OCI-M1 (cell line): ENCODE measurements at places on chromosomes 16 and 17.

DNA sequence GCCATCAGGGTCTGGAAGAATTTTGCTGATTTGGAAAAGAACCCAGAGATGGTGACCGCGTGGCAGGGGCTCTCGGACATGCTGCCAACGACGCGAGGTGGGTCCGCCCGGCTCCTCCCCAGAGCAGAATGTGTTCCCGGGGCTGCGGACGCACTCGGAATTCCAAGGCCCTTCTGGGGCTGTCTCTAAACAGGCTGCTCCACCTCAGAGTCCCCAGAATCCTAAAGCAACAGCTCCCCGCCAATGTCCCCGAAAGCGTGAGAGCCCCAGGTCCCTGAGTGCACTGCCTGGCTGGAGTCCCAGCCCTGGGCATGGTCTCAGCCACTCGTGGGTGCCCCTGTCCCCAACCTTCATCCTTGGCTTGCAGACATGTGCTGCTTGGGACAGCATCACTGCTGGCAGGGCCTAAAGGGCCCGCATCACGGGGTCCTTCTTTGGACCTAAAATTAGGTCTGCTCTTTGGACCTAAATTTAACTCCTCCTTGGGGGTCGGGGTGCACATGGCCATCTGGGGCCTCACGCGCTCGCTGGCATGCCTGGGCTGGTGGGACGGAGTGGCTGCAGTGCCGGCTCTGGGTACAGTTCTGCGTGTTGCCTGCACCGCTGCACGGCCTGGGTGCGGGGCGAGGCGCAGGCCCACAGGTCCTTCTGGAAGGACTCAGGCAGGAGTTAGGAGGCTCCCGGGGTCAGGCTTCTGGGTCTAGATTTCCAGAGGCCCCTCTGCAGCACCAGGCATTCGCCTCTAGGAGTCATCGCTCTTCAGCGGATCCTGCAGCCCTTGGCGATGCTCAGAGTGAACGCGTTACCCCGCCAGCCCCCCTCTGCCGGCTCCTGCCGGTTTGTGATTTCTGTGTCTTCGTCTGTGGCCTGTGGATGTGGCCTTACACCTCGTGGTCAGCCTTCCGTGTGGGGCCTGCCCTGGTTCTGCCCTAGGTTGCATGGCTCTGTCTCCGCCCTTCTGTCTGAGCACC lies 41.9 kb upstream of the CHMP6 start:
- DNase-seq, result no peak

DNA sequence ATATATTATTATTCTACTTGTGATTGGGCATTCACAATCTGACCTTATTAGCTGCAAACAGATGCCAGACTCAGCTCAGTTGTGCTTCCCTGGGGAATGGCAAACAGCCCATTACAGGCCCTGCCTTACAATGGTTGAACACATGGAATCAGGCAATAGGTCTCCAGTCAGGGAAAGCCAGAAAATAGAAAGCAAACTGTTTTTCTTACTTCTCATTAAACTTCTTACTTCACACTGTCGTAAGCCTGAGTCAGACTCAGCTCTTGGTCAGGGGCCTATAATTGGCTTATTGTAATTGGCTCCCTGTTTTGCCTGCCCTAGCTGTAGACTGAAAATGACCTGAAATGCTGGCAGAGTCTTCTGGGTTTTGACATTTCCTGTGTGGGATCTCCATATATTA lies 77.0 kb upstream of the CA10 start:
- no peak for DNase-seq

GRCh38 chr17:51238255-51238887 lies 21.5 kb downstream of the MBTD1 start:
- DNase-seq, result no peak

DNA sequence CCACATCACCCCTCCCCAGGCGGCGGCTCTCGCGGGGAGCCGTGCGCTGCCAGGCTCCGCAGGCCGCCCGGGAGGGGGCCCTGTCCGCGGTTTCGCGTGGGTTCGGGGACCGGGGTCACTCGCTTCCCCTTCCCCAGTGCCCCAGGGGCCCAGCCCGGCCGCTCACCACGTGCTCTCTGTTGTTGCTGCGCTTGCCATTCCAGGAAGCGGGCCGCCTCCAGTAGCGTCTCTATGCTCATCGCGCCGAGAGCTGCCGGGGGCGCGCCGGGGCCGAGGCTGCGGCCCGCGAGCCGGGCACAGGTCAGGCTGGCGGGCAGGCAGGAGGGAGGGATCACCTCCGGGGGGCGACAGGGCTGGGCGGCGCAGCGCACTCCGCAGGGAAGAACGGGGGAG lies 390 bp downstream of the MNT start:
- peak; percentile 72 for DNase-seq

DNA sequence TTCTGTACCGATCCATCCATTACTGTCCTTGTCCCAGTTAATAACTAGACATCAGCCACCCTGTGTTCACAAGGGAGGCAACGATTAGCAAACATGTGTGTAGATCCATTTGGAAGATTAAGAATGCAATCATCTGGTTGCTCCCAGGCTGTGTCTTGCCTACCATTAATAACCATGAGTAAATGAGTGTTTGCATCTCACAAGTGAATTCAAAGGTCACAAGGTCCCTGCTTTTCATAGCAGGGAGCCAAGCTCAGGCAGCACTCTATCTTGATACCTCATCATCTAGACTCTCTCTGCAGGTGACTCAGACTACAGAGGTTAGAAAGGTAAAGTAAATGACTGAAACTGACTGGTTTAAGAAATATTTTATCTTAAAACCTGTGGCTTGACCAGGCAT lies 25.3 kb downstream of the VWA3A start:
- no peak for DNase-seq

GRCh38 chr17:21419299-21420239 lies 43.4 kb downstream of the KCNJ12 start:
- no peak for DNase-seq

GRCh38 chr17:44093231-44093900 lies 22.8 kb downstream of the G6PC3 start:
- no peak for DNase-seq

DNA sequence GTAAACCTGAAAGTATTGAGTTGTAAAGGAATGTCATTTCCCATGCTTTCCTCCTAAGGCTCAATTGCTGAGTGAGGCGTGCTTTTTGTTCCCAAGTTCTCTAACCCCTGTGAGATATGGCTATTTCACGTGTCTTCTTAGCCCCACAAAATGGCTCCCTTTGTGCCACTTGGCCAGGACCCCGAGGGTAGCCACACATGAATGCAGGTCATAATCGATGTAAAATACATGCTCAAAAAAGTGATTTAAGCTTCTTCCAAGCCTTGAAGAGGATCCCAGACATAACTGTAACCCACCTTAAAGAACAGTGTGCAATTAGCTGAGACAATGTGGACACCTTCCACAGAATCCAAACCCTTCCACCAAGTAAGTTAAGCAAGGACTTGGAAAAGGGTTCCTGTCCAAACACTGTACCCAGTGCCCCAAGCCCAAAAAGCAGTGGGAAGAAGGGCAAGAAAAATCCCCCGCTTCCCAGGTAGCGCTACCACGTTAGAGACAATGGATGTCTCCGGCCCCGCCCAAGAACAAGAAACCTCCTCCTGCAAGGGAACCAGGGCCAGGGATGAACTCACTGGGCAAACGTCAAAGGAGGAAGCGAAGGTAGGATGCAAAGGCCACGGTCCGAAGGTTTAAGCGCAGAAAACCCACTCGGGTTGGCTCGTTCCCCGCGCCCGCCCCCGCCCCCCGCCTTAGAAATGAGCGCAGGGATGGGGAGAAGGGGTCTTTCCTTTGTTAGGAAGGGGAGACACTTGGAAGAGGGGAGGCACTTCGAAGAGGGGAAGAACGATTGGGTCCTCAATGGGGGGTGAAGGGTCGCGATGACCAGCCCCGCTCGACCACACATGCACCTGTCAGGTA lies 1.2 kb downstream of the JPT1 start:
- peak; percentile 58 for DNase-seq

DNA sequence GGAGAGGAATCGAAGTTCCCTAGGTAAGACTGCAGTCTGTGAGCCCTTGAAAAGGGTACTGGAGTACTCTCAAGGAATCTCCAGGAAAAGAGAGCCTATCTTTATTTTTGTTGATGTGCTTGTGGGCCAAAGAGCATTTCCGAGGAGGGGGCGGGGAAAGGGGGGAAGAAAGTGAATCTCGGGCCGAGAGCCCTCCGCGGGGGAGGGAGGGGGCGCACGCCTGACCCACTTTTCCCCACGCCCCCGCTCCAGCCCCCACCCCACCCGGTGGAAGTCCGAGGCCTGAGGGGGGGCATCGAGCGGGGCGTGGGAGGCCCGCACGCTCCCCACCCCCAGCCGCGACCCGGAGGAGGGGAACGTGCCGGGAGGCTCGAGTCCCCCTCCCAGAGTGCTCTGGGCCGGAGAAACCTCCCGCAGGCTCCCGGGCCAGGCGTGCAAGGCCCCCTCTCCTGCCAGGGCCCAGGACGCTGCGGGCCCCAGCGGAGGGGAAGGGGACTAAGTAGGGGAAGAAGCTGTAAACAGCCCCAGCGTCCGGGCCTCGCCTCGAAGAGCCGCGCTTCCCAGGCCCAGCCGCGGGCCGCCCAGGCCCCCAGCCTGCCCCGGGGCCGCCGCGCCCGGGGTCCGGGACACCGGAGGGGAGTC lies 444 bp downstream of the HELZ start:
- peak; percentile 74 for DNase-seq

DNA sequence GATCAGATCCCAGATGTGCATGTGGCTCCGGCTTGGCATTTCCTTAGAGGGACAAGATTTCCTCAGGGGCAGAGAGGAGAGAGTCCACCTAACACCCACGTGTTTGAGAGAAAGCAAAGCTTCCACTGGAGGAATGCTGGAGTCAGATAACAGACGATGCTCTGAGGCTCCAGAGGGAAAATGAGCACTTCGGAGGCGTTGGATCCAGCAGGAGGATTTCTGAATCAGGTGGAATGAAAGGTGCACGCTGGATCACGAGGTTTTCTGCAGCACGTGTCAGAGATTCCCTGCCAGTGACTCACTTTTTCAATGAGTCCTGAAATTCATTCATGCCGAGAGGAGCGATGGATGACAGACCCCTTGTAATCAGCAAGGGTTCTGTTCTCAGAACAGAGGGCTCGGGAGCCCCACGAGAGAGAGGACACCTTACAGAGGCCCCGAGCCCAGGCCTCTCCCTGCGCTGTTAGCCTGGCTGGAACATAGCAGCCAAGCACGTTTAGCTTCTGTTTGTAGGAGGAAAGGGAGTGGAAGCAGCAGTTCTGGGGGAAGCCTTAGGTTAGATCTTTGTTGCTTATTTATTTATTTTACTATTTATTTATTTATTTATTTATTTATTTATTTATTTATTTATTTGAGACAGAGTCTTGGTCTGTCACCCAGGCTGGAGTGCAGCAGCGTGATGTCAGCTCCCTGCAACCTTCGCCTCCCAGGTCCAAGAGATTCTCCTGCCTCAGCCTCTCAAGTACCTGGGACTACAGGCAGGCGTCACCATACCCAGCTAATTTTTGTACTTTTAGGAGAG lies 49.3 kb upstream of the JPH3 start:
- DNase-seq, result no peak

- DNase-seq, result no peak
Observed at GRCh38 chr16:20871941-20872815, 28.0 kb downstream of the DCUN1D3 start.

GRCh38 chr17:18858567-18859245 lies 775 bp downstream of the PRPSAP2 start:
- DNase-seq, result no peak

GRCh38 chr16:12719972-12720371 lies 83.7 kb downstream of the CPPED1 start:
- DNase-seq, result no peak

DNA sequence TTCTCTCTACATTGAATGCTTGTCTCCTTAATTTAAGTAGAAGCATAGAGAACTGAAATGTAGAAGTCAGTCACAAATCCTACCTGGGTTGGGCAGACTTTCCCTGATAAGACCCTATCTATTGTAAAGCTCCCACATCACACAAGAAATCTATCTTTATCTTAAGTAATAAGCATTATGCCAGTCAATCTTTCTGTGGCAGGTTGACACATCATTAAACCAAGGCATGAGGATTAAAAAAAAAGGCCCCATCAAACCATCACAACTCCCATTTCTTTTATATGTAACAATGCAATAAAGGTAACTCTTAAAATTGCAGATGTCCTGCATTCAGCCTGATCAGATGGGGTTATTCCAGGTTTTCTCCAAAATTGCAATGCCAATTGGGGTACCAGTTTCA lies 311.8 kb downstream of the TOX3 start:
- DNase-seq, result no peak

GRCh38 chr17:83132251-83133081 lies 53.1 kb downstream of the METRNL start:
- no peak for DNase-seq

DNA sequence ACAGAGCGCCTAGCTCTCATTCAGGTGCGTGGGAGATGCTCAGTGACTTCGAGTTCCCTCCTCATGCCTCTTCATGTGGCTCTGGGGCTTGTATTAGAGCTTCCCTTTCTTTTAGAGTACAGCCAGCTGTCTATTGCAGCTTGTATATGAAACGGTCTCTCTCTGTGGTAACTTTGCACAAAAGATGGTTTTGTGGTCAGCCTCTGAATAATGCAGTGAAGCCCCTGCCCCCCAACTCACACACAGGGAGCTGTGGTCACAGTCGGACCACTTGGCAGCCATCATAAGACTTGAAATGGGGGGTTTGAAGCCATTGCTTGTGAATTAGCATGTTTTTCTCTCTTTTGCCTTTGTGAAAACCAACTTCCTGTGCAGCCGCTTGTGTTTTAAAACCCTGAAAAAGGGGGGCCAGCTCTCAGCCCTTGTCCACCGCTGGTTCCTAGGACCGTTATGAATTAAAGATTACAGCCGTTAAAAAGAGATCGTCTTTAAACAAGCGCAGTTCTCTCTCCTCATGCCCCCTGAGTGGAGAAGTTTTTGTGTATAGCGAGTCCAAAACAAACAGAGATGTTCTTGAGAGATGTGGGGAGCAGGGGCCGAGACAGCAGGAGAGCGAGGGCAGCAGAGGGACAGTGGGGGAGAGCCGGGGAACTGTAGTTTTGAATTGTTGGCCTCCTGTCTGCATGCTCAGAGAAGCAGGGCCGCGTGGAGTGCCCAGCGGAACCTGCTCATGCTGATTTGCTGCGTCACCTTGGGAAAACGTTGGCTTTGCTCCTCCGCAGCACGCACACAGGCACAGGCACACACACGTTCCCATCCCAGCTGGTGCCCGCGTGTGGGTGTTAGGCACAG lies 199.0 kb downstream of the MSI2 start:
- DNase-seq, result peak; percentile 17

DNA sequence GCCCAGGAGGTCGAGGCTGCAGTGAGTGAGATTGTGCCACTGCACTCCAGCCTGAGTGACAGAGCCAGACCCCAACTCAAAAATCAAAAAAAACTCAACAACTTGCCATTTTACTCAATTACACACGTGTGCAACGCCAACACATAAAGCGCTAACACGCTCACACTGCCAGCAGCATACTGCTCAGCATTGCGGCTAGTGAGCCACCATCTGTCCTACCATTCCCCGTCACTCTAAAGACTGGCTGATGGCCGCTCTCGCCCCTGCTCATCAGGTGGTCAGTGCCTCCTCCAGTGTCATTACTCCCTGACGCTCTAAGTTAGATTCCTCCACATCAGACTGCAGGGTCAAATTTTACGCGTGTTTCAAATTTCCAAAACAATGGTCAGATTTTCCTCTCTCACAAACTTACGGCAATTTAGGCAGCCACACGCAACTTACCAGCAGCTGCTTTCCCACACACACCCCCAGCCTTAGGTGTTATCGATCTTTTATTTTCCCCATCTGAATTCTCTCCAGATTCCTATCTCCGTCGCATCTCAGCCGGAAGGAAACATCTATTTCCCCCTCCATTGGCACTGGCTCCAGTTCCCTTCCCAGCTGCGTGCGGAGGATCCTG lies 240.8 kb downstream of the C16orf95 start:
- DNase-seq, result no peak

GRCh38 chr17:36742267-36743000 lies 141.1 kb downstream of the MRM1 start:
- no peak for DNase-seq
